Suppressor macrophage (primary cell): ENCODE measurements at places on chromosomes 13 and 19.

- DNase-seq = no peak
Measured at GRCh38 chr19:39823686-39824085, 10.3 kb downstream of the DYRK1B start.

- DNase-seq = peak; percentile 63
Measured at GRCh38 chr13:48533961-48534600, 1.2 kb upstream of the RCBTB2 start.

DNA sequence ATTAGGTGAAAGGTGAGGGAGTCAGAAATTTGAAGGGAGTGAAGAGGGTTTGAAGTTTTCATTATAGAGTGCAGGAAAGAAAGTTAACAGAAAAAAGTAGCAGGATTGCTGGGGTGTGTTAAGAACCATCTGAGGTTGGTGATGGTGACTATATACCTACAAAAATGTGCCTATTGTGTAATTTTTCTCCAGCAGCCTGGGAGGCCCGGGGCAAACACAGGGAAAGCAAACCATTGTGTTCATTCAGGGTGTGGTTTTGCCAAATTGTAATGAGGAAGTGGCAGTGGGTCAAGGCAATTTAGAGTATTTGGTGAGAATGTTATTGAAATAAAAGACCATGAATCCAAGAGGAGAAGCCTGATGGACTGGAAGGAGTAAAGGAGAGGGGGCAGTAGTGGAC lies 8.2 kb upstream of the SUCLA2 start:
- no peak for DNase-seq

DNA sequence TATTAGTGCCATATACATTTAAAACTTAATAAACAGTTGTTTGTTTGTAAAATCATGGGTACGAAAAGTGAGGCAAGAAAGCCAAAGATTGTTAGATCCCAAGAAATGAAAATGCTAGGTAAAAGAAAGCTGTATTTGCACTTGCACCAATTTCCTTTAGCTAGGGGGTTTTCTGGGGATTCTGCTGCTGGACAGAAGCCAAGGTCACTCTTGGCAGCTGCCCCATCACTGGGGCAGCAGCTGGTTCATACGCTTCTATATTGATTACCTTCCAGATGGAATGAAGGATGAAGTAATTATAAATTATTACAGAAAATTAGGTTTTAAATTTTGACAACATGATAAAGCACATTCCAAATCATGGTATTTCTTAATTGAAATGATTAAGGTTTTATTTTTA lies 127.4 kb downstream of the SLITRK5 start:
- DNase-seq = no peak

DNA sequence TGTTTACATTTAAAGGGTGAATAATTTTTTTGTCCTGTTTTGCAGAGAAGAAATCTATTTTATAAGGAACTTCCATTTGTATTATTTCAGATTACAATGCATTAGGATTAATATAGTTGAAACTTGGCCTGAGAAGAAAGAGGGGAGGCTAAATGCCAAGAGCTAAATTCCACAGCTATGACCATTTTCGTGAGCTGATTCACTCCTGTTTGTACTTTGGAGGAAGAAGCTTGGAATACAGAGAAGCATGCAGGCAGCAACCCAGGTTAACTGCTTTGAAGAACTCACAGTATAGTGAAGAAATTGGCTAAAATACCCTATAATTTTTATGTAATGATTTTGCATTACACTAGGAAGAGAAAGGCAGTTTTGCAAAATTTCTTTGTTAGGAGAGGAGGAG lies 309.4 kb upstream of the KLF12 start:
- DNase-seq = no peak

GRCh38 chr13:40613914-40614313 lies 52.5 kb downstream of the FOXO1 start:
- no peak for DNase-seq

DNA sequence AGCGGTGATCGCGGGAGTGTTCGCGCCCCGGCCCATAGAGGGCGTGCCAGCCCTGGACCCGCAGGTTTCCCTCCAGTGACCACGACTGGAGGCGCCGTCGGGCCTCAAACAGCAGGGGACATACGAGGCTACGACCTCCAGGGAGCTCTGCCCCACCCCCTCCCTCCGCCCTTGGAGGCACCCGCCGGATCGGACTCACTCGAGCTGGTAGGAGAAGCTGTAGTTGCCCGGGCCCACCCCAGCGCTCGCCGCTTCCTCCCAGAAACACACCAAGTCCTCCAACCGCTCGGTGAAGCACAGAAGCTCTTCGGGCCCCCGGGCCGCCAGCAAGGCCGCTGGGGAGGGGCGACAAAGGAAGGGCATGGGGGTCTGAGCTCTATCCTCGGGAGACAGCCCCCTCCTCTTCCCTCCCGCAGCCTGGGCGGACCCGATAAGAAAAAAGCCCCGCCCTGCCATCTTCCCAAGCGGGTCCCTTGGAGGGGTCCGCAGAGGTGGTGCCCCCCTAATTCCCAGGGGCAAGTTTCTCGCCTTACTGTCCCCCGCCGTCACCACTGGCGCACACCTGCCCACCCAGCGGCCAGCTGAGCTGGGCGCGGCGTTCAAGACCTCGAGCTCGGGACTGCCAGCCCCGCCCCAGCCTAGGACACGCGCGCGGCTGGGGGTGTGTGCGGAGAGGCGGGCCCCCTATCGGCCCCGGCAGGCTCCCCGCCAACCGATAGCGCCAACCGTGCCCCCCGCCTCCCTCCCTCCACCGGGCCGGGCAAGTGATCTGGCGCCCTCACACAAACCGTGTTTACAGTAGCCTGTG lies 1.0 kb downstream of the EPOR start:
- DNase-seq = peak; percentile 76

DNA sequence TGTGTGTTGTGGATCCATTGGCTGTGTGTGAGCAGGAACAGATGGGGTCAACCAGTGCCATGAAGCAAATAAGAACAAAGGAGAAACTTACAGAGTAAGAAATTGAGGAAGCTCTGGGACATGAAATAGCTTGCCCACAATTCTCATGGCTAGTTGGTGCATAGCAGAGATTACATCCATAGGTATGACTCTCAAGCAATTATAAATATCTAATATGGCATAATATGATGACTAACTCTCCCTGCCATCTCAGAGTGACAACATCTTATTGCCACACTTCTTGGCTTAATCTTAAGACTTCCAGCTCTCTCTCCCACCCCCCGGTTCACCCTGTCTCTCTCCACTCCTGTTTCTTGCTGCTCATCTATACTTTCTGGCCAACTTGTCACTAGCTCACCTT lies 53.3 kb downstream of the OXGR1 start:
- no peak for DNase-seq

GRCh38 chr13:24080134-24080533 lies 80.4 kb upstream of the SPATA13 start:
- no peak for DNase-seq

GRCh38 chr13:46168341-46168740 lies 13.6 kb downstream of the LCP1 start:
- peak; percentile 85 for DNase-seq

DNA sequence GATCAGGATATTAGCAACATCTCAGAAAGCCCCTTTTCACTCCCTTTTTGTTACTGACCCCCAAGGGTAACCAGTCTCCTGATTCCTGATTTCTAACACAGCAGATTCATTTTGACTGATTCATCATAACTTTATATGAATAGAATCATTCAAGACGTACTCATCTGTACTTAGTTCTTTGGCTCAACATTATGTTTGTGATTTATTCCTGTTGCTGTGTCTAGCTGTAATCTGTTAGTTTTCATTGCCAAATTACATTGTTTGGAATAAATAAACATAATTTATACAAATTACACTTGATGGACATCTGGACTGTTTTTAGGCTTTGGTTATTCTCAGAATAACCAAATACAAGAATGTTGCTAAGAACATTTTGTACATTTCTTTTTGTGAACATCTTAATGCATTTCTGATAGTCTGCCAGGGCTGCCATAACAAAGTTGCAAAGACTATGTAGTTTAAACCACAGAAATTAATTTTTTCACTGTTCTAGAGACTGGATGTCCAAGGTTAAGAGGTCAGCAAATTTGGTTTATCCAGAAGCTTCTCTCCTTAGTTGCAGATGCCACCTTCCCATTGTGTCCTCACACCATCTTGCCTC lies 62.8 kb upstream of the EDNRB start:
- no peak for DNase-seq

DNA sequence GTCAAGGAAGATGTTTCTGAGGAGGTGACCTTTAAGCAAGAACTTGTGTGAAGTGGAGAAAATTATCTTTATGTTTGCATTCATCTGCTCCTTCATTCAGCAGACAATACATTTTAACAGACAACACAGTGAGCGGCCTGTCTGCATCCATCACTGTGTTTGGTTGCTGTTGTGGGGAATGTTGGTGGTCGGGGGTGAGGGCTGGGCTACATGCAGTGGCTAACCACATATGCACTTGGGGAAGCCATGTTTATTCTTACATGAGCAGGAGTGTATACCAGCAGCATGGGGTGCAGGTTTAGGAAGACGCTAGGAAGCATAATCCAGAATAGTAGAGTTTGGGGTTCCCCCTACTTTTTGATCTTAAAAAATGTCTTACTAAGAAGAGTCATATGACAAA lies 66.4 kb downstream of the DHRS12 start:
- no peak for DNase-seq

DNA sequence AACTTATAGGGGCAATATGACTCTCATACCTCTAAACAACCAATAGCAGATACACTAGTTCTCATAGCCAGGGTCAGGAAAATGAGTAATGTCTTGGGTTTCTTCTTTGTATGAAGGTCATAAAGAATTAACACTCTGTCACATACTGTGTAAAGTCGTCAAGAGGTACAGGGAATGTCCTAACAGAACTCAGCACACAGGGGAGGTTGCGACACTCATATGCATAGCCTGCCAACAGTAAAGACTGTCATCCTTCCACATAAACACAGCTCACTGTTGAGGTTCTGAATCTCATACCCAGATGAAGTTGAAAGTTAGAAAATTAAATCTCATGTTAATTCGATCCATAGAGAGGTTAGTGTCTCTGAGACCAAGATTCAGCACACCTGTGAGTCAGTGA lies 34.2 kb upstream of the ZNF254 start:
- DNase-seq = no peak

GRCh38 chr13:79874396-79875360 lies 393.7 kb downstream of the NDFIP2 start:
- peak; percentile 47 for DNase-seq

DNA sequence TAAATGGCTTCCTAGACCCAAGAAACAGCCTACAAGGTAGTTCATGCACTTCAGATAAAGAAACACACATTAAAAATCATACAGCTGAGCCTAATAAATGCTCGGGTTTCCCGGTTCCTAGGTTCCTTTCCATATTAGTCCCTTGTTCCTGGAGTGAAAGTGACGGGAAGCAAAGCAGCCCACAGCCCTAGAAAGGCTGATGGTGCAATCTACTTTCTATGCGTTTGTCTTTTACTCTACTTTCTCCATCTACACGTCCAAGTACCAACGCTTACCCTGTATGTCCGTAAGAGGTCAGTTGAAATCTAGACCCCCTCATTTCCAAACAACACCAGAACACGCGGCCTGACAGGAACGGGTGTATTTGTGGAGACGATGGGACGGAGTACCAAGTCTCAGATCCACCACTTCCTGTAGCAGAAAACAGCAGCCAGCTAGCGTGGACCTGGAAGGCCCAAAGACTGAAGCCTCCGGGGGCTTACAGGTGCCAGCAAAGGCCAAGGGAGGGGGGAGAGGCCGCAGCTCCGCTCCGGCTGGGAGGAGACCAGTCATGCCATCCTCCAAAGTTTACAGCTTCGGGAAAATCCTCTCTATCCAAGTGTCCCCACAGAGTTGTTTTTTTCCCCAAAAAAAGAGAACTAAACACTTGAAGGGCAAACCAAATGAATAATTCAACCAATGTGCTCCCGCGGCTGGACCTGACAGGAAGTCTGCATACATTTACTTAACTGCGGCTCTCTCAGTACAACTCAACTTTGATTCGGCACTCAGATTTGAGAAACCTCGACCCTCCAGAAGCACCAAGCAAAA lies 34.1 kb downstream of the STK24 start:
- DNase-seq = peak; percentile 55

DNA sequence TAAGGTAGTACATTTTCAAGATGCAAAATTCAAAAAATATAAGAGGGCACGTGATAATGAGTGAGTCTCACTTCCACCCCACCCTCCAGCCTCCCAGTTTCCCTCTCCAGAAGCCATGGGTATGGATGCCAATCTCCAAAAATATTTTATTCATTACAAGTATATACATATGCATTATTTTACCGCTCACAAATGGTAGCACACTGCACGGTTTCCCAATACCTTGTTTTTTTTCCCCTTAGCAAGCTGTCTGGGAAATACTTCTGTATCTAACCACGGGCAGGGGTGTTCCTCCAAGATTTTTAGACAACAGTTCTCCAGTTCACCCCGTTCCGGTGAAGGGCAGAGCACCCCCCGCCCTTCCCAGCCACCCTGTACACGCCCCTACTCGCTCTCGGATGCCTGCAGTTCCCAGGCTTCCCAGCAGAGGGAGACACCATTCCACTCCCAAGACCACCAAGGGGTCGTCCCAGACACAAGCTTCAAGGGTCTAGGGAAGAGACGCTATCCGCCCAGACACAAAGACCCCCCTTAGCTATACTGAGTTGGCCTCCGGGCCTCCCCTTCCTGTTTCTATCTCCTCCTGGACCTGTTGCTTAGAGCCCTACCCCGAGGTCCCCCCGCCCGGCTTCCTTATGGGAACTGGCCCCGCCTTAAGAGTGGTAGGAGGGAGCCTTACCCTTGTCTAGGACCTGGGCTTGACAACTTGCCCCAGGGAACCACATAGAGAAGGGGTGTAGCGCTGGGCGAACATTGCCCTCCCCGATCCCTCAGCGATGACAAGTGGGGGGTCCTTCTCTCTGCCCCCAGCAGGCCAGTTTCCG lies 1.1 kb upstream of the FXYD3 start:
- DNase-seq = peak; percentile 68

GRCh38 chr13:27194209-27194608 lies 22.6 kb upstream of the USP12 start:
- no peak for DNase-seq

DNA sequence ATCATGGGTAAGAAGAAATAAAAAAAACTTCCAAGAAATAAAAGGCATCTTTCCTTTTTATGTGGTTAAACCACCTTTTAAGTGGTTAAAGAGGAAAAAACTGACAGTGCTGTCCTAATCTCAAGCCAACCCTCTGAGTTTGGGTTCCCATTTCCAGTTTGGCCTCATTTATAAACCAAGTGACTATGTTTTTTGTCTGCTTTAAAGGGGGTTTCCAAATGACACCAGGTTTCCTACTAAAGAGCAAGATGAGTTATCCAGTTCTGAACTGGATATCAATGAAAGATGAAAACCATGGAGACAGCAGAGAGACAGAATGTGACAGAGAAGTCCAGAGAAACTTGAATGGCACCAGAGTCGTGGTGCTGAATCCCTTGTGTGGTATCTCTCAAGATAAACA lies 251.5 kb downstream of the ABCC4 start:
- no peak for DNase-seq

DNA sequence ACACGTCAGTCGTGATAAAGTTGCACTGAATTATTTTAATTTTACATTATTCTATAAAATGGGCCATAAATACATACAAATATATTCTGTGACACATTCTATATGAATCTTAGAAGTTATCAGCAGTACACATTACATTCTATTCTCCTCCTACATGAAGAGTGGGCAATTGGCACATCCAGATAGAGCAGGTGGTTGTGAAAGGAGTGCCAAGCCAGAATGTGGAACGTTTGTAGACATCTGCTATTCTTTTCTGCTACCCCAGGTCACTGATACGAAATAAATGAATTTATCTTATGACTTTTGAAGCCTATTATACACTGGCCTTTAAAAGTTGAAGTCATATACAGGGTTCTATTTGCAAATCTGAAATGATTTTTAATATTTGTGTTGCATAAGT lies 373.2 kb downstream of the PCDH17 start:
- no peak for DNase-seq
